ENCODE measurements at places on chromosomes 4 and X. TPM values are rescaled to one million over a fixed set of nuclear protein-coding genes. Genes with fewer than 3 reads are reported as not detected.

DNA sequence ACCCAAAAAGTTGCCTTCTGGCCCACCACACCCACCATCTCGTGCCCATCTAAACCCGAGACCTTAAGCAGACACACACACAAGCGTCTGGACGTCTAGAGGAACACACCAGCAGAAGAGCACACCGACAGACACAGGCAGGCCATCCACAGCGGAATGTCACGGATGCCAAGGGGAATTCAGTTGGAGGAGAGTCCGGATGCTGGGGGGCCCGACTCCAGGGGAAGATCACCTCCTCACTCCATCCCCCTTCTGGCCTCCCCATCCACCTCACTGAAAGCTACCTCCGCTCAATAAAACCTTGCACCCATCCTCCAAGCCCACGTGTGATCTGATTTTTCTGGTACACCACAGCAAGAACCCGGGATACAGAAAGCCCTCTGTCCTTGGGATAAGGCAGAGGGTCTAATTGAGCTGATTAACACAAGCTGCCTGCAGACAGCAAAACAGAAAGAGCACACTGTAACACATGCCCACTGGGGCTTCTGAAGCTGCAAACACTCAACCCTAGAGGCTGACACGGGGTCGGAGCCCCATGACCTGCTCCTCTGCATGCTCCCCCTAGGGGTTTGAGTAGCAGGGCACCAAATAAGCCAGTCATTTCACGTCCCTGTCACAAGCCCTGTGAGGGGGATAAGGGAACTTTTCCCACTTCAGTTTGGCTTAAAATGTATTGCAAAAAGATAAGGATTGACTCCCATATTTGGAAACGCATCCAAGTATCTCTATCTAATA, 339.6 kb upstream of the PCDH10 start:
- H3K27me3 ChIP-seq = no peaks in the 10 kb centered on the region
- no peak for DNase-seq
- no peaks in the 10 kb centered on the region for H3K4me1 ChIP-seq
- no peak overlapping the region for H3K27ac ChIP-seq
- no peaks in the 10 kb centered on the region for H3K36me3 ChIP-seq
- H3K4me3 ChIP-seq = no peak overlapping the region

DNA sequence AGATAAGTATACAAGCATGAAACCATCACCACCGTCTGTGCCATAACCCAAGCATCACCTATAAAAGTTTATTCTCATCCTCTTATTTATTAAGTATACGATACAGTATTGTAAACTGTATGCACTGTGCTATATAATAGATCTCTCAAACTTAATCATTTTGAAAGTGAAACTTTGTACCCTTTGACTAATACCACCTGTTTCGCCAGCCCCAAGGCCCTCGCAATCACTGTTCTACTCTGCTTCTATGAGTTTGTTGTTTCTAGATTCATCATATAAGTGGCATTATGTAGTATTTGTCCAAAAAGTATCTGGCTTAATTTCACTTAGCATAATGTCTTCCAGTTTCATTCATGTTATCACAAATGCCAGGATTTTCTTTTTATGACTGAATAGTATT, 72.1 kb upstream of the DOCK11 start:
- peaks cover 14% of the 10 kb centered on the region for H3K4me1 ChIP-seq
- H3K27me3 ChIP-seq = no peaks in the 10 kb centered on the region
- peak; percentile 42 for DNase-seq
- peak overlapping the region; percentile 21 for H3K27ac ChIP-seq
- H3K36me3 ChIP-seq = peaks cover 14% of the 10 kb centered on the region

DNA sequence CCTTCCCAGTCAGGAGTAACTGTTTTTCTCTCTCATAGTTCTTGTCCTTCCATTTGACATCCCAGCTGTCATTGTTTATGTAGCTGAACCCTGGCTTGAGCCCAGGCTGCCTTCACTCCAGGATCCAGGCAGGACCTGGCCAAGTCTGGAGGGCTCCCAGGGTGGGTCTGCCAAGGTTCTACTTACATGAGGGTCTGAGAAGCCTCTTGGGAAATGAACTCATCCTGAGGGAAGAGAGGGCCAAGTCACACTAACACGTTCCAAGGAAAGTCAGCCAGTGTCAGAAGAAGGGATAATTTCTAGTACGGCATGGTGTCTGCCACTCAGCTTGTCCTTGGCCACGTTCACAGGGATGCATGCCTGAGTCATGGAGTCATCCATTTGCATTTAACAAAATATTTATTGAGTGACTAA, 54.8 kb upstream of the SRD5A3 start:
- no peak overlapping the region for H3K4me3 ChIP-seq
- peaks cover 5% of the 10 kb centered on the region for H3K27me3 ChIP-seq
- no peaks in the 10 kb centered on the region for H3K4me1 ChIP-seq

DNA sequence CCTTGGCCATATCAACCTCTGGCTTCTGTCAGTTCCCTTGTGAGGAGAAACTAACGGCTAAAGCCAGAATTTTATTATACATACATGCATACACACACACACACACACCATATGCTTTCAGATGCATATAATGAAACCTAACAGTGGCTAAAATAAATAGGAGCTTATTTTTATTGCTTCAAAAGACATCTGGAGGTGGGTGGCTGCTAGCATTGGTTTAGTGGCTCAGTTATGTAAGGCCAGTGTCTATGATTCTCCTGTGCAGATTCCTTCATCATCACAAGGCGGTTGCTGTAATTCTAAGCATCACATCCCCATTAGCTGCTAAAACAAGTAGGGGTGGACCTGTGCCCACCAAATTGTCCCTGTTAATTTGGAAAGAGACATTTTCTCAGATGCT, 110.8 kb downstream of the MAPK10 start:
- DNase-seq = no peak
- no peak overlapping the region for H3K27ac ChIP-seq
- no peaks in the 10 kb centered on the region for H3K4me1 ChIP-seq
- no peaks in the 10 kb centered on the region for H3K27me3 ChIP-seq
- H3K4me3 ChIP-seq = no peak overlapping the region

DNA sequence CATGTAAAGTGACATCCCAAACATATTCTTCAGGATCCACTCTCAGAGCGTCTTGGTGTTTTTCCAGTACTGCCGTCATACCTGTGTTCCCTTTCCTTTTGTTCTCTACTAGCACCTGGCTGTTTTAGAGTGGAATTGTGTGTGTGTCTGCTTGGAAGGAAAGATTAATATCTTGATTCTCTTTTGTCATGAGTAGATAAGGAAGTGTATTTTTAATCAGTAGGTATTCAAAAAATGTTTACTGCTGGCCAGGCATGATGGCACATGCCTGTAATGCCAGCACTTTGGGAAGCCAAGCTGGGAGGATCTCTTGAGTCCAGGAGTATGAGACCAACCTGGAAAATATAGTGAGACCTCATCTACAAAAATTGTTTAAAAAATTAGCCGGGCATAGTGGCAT, 198.8 kb downstream of the CBR4 start:
- DNase-seq = no peak
- no peak overlapping the region for H3K4me3 ChIP-seq
- no peaks in the 10 kb centered on the region for H3K4me1 ChIP-seq
- H3K36me3 ChIP-seq = no peaks in the 10 kb centered on the region
- no peak overlapping the region for H3K27ac ChIP-seq

GRCh38 chrX:19616959-19617358, 101.7 kb upstream of the MAP3K15 start:
- no peaks in the 10 kb centered on the region for H3K27me3 ChIP-seq
- no peak overlapping the region for H3K27ac ChIP-seq
- H3K36me3 ChIP-seq = peaks cover 6% of the 10 kb centered on the region
- peaks cover 2% of the 10 kb centered on the region for H3K4me1 ChIP-seq
- DNase-seq = no peak
- H3K4me3 ChIP-seq = no peak overlapping the region

DNA sequence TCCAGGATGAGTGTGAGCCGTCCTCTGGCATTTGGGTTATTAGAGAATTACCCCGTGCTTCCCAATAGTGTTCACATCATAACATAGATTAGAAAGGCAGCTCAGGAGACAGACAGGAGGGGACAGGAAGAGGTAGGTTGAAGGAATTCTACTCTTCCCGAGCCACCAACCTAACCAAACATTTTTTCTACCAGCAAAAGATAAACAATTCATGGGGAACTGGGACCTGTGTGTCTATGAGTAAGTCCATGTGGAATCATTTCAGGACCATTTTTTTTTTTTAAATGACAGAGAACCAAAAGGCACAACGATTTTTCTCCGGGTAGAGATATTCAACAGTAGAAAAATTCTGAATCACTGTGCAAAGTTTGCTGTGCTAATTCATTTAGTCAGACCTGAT, 174.2 kb upstream of the ETNPPL start:
- no peak for DNase-seq
- H3K27ac ChIP-seq = no peak overlapping the region
- H3K27me3 ChIP-seq = peaks cover 24% of the 10 kb centered on the region
- no peaks in the 10 kb centered on the region for H3K4me1 ChIP-seq
- no peak overlapping the region for H3K4me3 ChIP-seq

GRCh38 chr4:123640271-123640670, 243.7 kb downstream of the SPRY1 start:
- peaks cover 8% of the 10 kb centered on the region for H3K4me1 ChIP-seq
- peak overlapping the region; percentile 60 for H3K27ac ChIP-seq
- no peaks in the 10 kb centered on the region for H3K27me3 ChIP-seq
- no peak for DNase-seq
- H3K4me3 ChIP-seq = no peak overlapping the region

DNA sequence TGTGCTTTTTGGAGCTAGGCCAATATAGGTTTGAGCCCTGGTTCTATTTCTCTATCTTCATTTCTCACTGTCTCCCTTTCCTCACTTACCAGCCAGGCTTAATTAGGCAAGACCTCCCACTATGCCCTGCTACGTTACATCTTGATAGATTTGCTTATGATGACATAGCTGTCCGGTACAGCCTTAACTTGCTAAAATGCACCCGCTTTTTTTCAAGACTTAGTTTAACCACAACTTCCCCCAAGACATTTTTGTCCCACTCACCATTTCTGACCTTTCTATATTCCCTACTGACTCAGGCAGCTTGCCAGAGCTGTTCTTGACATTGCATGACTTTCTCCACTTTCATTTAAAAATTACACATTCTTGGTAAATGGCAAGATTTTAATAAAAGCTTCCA, 152.6 kb downstream of the MID1 start:
- no peak overlapping the region for H3K4me3 ChIP-seq
- H3K36me3 ChIP-seq = no peaks in the 10 kb centered on the region
- no peaks in the 10 kb centered on the region for H3K4me1 ChIP-seq
- DNase-seq = no peak
- no peaks in the 10 kb centered on the region for H3K27me3 ChIP-seq

DNA sequence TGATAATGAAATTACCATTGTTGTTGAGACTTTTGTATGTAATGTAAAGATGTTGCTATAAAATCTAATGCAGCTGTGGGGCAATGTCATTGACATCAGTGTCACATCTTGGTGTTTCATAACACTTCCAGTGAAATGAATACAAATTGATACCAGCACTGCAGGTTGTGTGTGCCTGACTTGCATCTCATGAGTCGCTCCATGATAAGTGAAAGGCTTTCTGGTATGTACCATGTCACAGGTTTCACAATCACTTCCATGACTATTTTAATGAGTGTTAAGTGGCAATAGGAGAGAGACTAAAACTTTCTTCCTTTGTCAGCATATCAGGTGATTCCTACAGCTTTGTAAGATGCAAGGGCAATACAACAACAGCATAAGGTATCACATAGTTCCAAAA, 94.4 kb downstream of the ABCB7 start:
- H3K27me3 ChIP-seq = no peaks in the 10 kb centered on the region
- no peak for DNase-seq

- peaks cover 11% of the 10 kb centered on the region for H3K4me1 ChIP-seq
- no peaks in the 10 kb centered on the region for H3K27me3 ChIP-seq
- H3K4me3 ChIP-seq = no peak overlapping the region
- H3K36me3 ChIP-seq = peaks cover 27% of the 10 kb centered on the region
Observed at GRCh38 chrX:46735622-46736021, 23.3 kb downstream of the SLC9A7 start.

DNA sequence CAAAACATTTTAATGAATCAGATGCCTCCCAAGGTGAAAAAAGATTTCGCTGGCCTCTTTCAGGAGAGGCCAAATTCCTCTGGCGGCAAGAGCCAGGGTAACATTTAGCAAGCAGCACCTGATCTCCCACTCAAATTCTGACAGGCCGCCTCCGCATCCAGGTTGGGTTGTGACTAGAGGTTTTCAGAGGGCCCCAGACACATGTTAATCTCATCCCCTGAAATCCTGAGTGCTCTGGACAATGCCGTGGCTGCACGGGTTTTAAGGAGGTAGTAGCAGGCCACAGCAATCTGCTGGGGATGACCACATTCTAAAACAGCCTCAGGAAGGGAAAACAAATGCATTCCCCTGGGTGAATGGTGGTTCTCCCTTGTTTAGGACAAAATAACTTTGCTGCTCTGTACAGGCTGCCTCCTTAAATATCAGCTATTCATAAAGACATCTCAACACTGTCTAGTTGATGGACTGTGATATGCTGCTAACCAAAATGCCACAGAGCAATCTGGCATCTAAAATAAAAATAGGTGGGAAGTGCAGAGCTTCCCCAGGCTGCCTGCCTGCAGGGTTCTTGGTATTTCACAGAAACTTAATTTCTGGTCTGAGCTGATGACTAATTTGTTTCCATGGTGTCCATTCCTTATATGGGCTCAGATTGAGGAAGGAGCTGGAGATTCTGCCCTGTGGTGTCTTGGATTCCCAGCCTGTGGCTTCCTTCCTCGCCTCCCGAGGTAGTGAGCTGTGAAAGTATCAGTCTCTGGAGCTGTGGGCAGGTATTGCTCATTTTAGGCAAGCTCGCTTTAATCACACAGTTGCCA, 202.0 kb downstream of the DCLK2 start:
- H3K4me1 ChIP-seq = peaks cover 3% of the 10 kb centered on the region
- H3K27me3 ChIP-seq = no peaks in the 10 kb centered on the region
- peaks cover 46% of the 10 kb centered on the region for H3K36me3 ChIP-seq
- no peak overlapping the region for H3K27ac ChIP-seq
- no peak overlapping the region for H3K4me3 ChIP-seq
- DNase-seq = no peak

DNA sequence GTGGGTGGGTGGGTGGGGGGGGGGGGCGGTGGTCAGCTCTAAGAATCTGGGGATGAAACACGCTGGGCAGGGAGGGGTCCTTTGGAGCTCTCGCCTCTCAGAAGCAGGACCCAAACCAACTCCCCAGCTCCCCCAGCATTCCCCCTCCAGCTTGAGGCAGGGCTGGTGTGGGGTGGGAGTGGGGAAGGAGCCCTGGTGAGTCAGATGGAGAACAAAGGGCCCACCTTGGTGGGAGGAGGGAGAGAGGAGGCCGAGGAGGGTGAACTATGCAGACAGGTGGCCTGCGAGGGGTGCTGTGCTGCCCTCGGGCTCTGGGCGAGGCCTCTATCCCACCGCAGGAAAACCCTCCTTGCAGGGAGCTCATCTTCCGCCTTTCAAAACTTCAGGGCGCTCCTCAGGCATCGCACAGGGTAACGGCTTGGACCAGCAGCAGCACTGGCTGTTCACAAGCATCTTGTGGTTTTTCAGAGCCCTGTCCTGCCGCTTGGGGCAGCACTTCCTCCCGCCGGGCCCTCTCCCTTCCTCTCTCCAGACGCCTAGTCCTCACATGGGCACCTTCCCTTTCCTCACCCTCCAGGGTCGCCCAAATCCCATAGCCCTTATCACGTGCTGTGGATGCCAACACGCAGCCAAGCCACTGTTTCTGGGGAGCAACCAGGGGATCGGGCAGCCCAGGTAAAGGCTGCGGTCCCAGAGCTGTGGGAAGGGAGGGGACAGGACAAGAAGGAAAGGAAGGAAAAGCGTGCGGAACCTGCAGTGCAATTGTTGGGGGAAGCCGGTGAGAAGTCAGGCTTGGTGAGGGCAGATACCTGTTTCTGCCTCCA, 34.0 kb upstream of the GRPEL1 start:
- H3K4me3 ChIP-seq = peak overlapping the region; percentile 85
- H3K4me1 ChIP-seq = peaks cover 13% of the 10 kb centered on the region
- peaks cover 27% of the 10 kb centered on the region for H3K27me3 ChIP-seq

The CT47B1 gene
- not detected for total RNA-seq

The OPRPN gene
- total RNA-seq = not detected

The TMSB15C gene
- total RNA-seq = 4.6 TPM

The PCDH18 gene
- total RNA-seq = not detected

Measured in activated CD8-positive, alpha-beta memory T cell treated with anti-CD3 and anti-CD28 coated beads, Interleukin-2, amount 10 ng/mL, durations not matched to agents 7 days and 5 days (primary cell).